ENCODE measurements at places on chromosomes 4 and X.
A peak's percentile ranks its signal among the peaks of the same experiment; 100 is the strongest.

- DNase-seq, result no peak
These were observed 156.1 kb downstream of the STPG2 start for GRCh38 chr4:97987019-97987648.

- no peak for DNase-seq
These were observed 460 bp upstream of the GEMIN8 start for GRCh38 chrX:14030174-14030530.

GRCh38 chr4:11698033-11698432 lies 269.3 kb upstream of the HS3ST1 start:
- DNase-seq, result no peak

- no peak for DNase-seq
These were observed 148.3 kb upstream of the DGKK start for GRCh38 chrX:50618788-50619558.

GRCh38 chr4:128354205-128354821 lies 66.7 kb upstream of the PGRMC2 start:
- DNase-seq, result no peak

DNA sequence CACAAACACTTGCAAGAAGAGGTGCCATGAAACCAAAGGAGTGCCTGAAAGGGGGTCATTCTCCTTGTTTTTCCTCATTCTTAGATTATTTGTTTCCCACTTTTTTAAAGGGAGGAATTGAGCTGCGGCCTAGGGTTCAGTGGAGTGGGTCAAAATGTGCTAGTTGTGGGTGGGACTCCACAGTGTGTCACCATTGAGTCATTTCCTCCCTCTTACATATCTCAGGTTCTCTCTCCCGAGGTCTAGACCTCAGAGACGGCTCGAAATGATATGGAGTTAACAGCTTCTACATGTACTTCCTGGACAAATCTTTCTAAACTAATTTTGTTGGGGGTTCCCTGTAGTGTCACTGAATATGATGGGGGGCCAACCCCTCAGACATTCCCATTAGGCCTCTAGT lies 328.4 kb upstream of the SPANXN1 start:
- no peak for DNase-seq

DNA sequence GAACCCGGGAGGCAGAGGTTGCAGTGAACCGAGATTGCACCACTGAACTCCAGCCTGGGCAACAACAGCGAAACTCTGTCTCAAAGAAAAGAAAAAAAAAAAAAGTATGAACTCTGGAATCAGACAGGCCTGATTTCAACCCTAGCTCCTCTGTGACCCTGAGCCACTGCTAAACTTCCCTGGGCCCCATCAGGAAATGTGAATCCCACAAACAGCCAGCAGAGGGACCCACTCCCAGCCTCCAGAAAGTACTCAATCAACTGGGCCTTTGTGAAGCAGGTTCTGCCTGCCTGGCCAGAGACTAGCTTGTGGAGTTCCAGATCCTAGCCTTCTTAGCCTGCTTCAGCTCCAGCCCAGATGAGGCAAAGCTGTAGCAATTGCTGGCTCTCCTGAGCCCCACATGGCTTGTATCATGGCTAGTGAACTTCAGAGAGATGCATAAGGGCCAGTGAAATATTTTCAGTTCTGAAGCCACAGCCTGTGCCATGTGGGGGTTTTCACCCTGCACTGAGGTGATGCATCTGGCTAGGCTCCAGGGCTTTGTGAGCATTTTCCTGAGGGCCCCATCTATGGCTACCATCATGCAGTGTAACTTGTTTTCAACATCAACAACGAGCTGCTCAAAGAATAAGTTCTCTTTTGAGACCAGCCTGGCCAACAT lies 7.2 kb upstream of the IDS start:
- DNase-seq, result peak; percentile 58

DNA sequence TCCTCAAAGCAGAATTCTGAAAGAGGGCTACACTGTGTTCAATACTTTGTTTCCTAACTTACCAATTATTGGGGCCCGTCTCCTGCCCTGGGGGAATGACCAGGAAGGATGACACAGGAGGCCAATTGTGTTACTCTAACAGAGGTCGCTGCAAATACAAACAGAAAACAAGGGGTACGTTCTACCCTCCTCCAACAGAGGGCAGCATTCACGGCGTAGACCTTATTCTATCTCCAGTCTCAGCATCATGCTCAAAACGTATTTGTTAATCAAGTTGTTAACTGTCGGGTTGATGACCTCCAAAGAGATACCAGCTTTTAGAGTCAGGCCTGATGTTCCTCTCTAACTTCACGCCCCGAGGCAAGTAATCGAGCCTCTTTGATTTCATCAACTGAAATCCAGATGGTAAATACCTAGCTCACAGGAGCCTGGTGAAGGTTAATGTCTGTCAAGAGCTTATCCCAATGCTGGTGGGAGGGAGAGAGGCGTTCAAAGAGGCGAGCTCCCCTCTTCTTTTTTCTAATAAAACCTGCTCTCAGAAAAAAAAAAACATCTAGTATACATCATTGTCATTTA lies 181.0 kb upstream of the KCNIP4 start:
- DNase-seq, result peak; percentile 8

DNA sequence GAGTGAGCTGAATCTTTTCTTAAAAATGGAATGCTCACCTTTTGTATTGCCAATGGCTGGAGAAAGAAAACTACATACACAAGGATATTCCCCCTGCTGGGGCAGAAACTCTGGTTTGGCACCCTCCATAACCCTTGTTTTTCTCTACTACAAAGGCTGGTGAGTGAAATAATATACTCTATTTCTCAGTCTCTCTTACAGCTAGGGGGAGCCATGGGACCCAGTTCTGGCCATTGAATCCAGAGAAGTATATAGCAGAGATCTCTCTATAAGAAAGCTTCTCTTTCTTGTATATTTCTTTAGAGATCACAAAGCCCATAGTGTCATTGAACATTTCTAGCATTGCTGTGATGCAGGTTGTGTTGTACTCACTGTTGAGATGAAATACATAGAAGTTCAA lies 49.8 kb downstream of the SMPX start:
- DNase-seq, result peak; percentile 0

- peak; percentile 84 for DNase-seq
These were observed 33.9 kb downstream of the ZBTB49 start for GRCh38 chr4:4323705-4324534.

All from K562 (cell line).